ENCODE measurements at places on chromosomes 12 and 14. TPM values are rescaled to one million over a fixed set of nuclear protein-coding genes. Genes with fewer than 3 reads are reported as not detected.

DNA sequence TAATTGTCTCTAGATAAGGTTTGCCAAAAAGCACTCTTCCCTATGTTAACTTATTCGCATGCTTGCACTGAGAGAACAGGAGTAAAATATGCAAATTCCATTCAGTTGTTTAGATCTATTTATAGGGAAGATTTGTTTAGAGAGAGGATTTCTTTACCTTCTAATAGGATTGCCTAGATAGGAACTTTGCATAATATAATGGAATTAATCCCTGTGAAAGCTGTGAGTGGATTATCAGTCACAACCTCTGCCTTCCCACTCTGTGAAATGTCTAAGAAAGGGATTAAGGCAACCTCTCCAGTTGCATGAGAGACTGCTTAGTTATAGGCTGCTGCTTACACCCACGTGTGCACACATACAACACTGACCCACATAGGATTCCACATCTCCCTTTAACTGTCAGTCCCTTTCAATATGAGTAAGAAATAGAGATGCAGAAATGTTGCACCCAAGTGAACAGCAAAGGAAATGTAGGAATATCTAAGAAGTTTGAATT lies 83.2 kb downstream of the ALG10B start:
- no peak for DNase-seq

- no peak for DNase-seq
These were observed at the start of gene ASCL1 for GRCh38 chr12:102957339-102958050. Gene ASCL1 (plus strand): TSS chr12:102957674. CDS start chr12:102958245, 571 bp downstream.

GRCh38 chr12:62726471-62726980 lies 208.4 kb downstream of the PPM1H start:
- no peak for DNase-seq

GRCh38 chr12:55705782-55706402 lies 1.8 kb downstream of the ITGA7 start:
- no peak for DNase-seq

- DNase-seq: no peak
These were observed 1.5 kb upstream of the STAT6 start for GRCh38 chr12:57112492-57113294.

DNA sequence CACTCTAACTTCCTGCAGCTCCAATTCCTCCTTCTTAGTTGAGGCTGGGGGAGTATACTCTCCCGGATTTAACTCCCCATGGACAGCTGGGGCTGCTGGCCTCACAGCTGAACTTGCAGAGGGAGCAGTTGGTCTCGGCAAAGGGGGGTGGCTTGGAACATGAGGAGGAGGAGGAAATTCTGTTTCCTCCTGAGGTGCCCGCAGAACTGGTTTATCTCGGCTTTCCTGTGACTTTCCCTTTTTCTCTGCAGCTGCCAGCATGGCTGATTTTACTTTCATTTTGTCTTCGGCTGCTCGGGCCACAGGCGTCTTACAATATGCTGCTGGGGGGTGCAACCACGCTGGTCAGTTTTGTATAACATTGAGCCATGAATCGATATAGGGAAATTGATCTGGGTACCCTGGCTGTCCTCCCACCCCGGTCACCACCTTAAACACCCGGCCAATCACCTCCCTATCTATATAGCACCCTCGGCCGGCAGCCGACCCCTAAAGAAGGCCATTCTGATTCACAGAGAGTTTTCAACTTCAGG lies 1317.6 kb downstream of the TMEM121 start:
- peak; percentile 65 for DNase-seq

DNA sequence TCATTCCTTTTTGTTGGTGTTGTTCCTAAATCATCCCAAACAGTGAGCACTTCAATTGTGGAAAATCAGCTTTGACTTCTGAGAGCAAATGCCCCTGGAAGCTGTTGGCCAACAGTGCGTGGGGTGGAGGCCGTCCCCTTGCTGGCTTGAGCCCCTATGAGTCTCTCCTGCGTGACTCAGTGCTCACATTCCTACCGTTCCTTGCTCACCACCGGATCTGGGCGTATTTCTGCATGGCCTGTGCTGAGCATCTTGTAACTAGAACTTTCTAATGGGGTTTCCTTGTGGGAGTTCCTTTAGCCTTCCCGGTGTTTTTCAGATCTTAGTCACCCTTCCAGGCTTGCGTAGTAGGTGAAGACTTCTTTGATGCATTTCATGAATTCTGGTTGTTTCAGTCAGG lies 14.7 kb downstream of the SERPINA1 start:
- DNase-seq: peak; percentile 33

DNA sequence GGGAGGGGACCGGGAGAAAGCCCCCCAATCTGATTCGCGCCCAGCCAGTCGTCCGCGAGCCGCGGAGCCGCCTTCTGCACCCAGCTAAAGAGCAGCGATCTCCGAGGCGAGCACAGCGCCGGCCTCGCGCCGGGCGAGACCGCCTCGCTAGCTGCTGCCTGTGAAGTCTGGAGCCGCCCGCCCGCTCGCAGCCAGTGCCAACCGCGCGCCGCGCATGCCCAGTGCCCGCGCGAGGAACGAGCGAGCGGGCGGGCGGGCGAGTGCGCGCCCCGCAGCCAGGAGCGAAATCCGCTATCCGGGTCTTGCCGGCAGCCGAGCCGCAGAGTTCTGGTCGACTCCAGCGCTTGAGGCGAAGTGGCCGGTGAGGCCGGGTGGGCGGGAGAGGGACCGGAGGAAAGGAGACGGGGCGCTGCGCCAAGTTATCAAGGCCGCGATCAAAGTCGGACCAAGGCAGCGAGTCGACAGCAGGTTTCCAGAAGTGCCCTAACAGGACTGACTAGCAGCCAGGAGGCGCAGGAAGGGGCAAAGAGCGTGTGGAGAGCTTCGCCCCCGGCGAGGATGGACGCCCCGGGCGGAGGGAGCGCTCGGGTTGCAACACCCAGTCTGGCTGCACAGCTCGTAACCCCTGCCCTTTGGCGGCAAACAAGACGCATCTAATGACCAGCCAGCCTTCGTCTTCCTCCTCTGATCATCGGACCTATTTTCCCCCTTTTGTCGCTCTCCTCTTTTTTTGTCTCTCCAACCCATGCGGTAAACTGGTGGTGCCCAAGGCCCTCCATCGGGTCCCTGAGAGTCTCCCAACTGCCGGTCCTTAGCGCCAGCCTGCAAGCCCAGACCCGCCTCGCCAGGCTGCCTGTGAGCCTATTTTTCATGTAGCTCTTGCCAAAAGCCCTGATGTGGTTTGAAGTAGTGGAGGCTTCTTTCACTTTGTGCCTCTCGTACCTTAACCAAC lies at the start of gene EPS8:
TSS of gene EPS8 (minus strand) at position 169 of the 952 bp plus-strand sequence. CDS start 106,437 bp downstream, outside the sequence.
- DNase-seq: peak; percentile 99

GRCh38 chr14:90559811-90560492 lies 163.1 kb downstream of the CALM1 start:
- DNase-seq: no peak

The GLI1 gene
- 4.2 TPM for total RNA-seq

The ALG10 gene
- 10.5 TPM for total RNA-seq

The GPD1 gene
- total RNA-seq: 8.0 TPM

The AHNAK2 gene
- 1.5 TPM for total RNA-seq

The AQP6 gene
- total RNA-seq: 1.8 TPM

The FOXG1 gene
- total RNA-seq: not detected

The GYS2 gene
- total RNA-seq: not detected
